ENCODE measurements at places on chromosomes 2 and 18.

GRCh38 chr18:49447810-49448745 lies 12.4 kb downstream of the DYM start:
- peak; percentile 49 for DNase-seq

DNA sequence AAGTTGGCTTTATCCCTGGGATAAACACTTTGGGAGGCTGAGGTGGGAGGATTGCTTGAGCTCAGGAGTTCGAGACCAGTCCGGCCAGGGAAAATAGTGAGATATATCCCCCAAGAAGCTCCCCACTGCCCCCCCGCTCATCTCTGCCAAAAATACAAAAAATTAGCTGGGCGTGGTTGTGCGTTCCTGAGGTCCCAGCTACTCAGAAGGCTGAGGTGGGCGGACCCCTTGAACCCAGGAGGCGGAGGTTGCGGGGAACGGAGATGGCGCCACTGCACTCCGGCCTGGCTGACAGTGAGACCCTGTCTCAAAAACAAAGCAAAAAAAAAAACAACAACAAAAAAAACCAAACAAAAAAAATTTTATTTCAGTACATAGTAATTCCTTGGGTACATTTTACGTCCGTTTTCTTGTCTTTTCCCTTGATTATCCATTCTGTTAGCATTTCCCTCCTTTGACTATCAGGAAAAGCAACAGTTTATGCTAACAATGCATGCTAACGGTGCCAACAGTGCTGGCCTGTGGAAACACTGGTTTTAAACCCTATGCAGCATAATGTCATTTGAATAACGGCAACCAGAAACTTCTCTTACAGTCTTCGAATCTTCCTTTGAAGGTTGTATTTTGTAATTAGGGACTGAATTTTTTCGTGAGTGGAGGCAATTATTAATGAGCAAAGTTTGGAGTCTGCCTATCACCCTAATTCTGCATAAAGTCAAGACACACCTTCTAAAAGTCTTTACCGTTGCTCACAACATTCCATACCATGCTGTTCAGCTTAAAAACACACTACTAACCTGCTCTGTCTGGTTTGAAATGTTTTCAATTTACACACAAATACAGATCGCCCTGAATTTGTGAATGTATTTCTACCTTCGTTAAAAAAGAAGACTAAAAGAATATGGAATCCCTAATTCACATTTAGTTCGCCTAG lies 721 bp upstream of the MIB1 start:
- no peak for DNase-seq

DNA sequence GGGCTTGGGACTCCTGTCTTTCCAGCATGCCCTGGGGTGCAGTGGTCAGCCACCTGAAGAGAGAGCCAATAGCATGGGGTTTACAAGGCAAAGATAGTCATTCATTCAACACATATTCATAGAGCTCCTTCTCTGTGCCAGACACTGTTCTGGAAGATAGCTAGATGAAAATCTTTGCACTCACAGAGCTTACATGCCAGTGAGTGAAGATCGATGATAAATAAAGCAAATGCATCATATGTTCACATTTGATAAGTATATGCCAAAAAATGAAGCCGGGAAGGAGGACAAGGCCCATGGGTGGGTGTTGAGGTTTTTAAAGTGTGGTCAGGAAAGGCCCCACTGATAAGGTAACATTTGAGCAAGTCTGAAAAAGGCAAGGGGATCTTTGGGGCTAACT lies 130.8 kb upstream of the CDCA7 start:
- no peak for DNase-seq

DNA sequence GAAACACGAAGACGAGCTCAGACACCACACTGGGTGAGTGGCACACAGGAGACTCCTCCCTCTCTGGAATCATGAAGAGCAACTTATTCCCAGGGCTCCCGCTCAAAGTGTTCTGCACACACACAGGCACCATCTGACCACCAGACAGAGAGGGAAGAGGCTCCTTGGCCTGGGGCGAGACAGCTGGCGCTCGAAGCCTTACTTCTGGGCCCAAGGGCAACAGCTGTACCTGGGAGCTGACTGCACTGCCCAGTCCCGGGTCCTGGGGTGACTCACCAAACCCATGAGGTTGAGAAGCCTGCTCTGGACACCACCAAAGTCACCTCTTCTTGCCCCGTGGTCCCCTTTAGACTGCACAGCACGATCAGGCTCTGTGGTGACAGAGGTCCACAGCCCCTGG lies 42.4 kb downstream of the ADCY3 start:
- no peak for DNase-seq

- no peak for DNase-seq
Measured at GRCh38 chr18:28963481-28963880, 786.6 kb upstream of the CDH2 start.

DNA sequence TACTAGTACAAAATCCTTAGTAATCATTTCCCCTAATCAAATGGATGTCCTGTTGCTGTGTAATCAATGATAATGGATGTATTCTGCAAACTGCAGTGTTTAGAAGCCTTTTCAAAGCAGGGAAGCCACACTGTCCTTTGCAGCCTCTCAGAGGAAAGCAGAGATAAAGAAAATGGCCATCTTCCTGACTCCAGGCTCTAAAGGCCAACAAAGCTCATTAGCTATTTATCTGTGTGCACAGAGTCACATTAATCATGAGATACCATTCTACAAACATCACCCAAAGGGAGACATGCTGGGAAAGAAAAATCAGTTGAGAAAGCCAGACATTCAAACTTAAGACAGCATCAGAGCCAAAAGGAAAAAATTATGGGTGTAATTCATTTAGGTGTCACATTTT lies 165.0 kb downstream of the RAD51AP2 start:
- no peak for DNase-seq

DNA sequence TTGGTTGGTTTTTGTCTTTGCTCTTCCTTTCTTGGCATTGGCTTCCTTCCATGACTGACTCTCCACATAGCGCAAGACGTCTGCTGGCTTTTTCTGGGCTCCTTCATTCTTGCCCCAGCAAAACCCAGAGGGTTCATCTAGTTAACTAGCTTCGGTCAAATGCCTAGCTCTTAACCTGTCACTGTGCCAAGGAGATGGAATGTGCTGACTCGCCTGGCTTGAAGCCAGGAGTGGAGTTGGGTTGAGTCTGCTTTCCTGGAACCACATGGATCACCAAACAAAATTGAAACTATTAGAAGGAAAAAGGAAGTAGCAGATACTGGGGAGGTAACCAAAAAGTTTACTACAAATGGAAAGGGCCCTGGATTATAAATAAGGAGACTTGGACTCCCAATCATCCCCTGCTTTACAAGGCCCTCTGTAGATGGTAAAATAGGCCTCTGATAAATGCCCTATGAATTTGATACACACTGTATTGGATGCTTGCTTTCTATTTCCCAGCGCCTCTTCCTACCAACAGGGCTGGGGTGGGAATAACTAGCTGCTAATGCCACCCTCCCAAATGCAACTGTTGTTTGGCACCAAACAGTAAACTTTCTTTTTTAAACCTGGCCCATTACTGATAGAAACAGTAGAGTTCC lies 11.3 kb downstream of the MALT1 start:
- no peak for DNase-seq

DNA sequence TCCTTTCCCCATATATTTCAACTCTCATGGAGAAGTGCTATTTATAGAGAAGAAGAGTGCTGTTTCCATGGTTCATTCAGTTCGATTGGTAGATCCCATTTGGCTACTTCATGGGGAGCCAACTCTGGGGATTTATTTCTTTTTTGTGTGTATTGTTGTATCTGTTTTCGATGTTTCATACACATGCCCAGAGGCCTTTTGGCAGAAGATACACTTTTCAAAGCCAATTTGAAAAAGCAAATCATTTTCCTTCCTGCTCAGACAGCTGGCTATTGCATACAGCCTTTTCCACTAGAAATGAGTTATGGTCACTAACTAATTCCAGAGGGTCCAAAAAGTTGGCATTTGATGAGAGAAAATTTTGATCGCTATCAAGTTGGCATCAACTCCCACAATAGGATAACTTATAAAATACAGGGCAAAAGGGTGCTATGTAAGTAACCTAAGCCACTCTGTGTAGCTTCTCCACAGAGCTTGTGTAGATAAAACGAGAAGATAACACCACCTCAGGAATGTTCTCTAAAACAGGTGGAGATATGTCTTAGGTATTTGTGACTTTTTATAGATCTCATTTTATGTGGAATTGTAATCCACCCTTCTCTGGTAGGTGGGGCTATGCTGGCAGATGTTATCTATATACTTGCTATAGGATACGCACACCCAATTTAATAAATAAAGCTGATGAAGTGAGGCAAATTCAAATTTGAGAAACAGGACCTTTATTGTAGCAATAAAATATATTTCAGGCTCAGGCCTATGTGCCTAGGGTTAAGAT lies 798.5 kb downstream of the SATB2 start:
- DNase-seq: no peak

- DNase-seq: no peak
Measured at GRCh38 chr2:178920916-178921513, 113.8 kb upstream of the TTN start.

GRCh38 chr2:106904242-106904641 lies 18.3 kb upstream of the ST6GAL2 start:
- no peak for DNase-seq

DNA sequence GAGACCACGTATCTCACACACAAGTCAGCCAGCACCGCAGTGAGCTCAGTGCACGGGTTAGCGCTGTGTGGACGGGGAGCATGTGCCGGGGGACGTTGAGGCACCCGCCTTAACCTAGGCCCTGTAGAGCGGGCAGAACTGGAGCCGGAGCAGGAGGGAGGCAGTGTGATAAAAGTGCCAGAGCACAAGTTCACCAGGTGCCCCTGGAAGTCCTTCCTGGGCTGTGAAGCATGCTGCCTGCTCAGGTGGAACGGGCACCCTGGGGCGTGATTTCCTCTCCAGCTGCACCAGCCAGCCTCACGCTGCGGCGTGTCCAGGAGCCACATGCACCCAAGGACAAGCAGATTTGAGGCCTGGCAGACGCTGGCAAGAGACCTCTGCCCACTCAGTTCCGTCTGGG lies 50.3 kb downstream of the ITGB1BP1 start:
- no peak for DNase-seq

DNA sequence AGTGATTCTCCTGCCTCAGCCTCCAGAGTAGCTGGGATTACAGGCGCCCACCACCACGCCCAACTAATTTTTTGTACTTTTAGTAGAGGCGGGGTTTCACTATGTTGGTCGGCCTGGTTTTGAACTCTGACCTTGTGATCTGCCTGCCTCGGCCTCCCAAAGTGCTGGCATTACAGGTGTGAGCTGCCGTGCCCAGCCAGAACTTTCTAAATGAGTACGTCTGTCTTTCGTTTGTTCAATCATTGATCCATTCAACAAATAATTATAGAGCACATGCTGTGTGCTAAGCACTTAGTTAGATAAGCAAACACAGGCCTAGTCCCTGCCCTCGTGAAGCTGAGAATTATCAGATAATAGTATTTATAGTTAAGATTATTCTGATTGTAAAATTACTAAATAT lies 56.5 kb downstream of the TTC39C start:
- no peak for DNase-seq

Data from effector memory CD8-positive, alpha-beta T cell (primary cell).